ENCODE measurements at places on chromosomes 1 and 21.

- DNase-seq: no peak
Measured at GRCh38 chr1:107262467-107263286, 121.8 kb downstream of the NTNG1 start.

DNA sequence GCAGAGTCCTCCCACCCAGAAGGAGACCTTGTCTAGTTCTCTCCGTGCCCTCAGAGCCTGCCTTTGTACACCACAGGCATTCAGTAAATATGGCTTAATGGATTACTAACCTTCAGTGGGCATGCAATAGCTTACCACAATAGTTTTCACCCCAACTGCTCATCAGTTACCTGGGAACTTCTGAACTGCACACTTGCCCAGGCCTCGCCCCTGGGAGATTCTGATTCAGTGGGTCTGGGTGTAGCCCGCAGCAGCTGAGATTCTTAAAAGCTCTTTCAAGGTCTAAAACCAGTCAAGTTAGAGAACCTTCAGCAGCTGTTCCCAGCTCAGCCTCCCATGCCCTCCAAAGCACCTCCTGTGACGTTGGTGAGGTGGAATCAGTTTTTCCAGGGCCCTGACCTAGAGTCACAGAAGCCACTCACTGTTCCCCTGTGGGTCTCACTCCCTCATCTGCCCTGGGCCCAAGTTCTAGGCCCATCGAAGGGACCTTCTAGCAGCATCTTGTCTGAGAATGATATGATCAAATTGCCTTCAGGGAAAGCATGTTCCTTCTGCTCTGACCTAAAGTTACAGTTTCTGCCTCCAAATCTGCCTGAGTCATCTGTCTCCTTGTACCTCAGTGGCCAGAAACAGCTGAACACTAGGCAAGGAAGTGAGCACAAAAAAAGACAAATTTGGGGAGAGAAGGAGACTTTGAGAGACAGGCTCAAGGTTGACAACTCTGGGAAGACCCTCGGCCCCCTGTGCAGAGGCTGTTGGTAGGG, 10.8 kb downstream of the ASAP3 start:
- DNase-seq: no peak

- DNase-seq: no peak
Measured at GRCh38 chr1:153395136-153395685, 4.3 kb upstream of the S100A8 start.

DNA sequence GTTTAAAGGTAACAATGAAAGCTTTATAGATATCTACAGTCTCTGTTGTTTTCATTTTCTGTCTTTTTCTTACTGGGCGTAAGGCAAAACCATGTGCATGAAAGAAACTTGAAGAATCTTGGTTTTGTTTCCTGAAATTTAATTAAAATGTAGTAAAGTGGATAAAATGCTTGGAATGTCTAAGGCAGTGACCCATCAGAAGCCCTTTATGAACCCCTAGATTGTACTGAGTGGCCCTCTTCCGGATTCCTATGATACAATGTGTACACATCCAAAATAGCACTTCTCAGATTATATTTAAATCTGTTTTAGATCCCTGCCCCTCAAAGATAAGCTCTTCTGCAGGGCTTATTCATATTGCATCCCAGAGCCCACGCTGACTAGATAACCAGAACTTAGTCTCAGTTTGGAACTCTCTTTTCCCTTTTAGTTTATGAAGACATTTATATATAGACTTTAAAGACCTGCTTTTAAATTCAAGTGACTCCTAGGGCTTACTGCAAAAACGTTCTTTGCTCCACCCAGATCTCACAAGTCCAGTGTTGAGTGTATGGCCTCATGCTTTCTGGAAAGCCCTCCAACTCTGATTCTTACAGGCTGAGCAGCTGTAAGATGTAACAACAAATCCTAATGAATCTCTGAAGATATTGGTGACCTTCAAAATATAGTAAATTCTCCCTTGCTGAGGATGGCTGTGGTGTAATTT, 142.9 kb downstream of the LRRC7 start:
- DNase-seq: no peak

Data from ascending aorta (tissue), 2 donors.